ENCODE measurements at places on chromosomes 7 and 10. TPM values are rescaled to one million over a fixed set of nuclear protein-coding genes. Genes with fewer than 3 reads are reported as not detected.

Gene IFIT1B
- not detected for total RNA-seq

Gene PRPS1L1
- total RNA-seq = not detected

Gene ASB10
- not detected for total RNA-seq

Gene CFAP58
- 0.83 TPM for total RNA-seq

Gene TACC2
- total RNA-seq = 8.5 TPM

Gene KLHL7
- 89.8 TPM for total RNA-seq

Gene DNMBP
- 14.4 TPM for total RNA-seq

Gene CALML3
- not detected for total RNA-seq

Gene EDRF1
- 16.5 TPM for total RNA-seq

Gene CALCR
- 0.98 TPM for total RNA-seq
